ENCODE measurements at places on chromosomes 11 and 22. TPM values are rescaled to one million over a fixed set of nuclear protein-coding genes. Genes with fewer than 3 reads are reported as not detected.

DNA sequence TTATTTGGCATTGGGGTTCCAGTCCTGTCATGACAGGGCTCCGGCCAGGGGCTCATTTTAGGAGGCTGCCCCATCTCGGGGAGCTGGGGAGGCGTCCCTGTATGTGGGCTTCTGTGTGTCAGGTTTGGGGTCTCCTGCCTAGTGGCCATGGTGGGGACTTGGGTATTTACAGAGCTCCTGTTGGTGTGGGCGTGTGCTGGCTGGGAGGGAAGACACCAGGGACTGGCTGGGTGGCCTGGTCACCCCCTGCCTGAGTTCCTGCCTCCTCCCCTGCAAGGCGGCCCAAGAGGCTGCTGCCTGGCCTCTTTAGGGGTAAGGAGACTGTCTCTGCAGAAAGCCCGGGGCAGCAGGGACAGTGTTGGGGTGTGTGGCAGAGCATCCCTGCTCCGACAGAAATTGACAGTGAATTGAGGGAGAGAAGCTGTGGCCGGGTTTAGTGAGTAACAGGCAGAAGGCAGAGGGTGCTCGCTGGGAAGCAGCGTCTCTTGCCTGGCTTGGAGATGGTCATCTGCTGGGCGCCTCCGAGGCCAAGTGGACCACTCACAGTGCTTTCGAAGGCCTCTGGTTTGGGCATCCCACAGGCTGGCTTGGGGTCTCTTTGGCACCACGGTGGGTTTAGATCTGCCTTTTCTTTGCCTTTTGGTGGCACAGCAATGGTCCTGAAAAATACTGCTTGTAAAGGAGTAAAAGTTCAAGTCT lies 40.3 kb upstream of the GRAMD4 start:
- no peaks in the 10 kb centered on the region for H3K27me3 ChIP-seq
- peak; percentile 57 for DNase-seq
- peaks cover 27% of the 10 kb centered on the region for H3K4me1 ChIP-seq
- H3K4me3 ChIP-seq: no peak overlapping the region
- no peaks in the 10 kb centered on the region for H3K36me3 ChIP-seq
- peak overlapping the region; percentile 91 for H3K27ac ChIP-seq

KRTAP5-11 gene
- total RNA-seq: not detected

DNA sequence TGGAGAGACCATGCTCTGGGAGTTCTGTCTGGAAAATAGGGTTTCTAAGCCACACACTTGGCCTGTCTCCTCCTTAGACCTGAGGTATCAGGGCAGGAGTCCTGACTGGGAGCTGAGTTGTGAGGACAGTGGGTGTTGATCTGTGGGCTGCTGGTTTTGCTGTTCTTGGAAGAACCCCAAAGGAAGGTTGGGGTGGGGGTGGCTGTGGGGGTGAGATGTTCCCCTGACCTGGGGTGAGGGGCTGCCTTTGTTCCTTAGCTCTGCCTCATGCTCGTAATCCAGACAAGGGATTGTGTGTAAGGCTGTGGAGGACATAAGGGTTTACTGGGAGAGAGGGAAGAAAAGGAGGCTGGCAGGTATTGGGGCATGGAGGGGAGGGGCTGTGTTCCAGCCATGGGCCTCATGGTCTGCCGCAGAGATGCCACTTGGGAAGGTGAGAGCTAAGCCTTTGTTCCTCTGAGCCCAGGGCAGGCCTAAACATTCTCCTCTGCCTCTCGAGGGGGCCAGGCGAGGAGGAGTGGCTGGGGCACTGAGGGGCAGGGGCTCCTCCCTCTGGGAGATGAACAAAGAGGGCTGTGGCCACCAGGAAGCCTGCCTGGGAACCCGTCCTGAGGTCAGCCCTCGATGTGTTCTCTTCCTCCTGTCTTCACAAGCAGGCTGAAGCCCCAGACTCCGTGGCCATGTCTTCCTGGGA lies 4.4 kb downstream of the OTOG start:
- DNase-seq: no peak
- H3K4me1 ChIP-seq: no peaks in the 10 kb centered on the region
- H3K27me3 ChIP-seq: no peaks in the 10 kb centered on the region
- H3K4me3 ChIP-seq: no peak overlapping the region
- no peaks in the 10 kb centered on the region for H3K36me3 ChIP-seq
- H3K27ac ChIP-seq: no peak overlapping the region

DNA sequence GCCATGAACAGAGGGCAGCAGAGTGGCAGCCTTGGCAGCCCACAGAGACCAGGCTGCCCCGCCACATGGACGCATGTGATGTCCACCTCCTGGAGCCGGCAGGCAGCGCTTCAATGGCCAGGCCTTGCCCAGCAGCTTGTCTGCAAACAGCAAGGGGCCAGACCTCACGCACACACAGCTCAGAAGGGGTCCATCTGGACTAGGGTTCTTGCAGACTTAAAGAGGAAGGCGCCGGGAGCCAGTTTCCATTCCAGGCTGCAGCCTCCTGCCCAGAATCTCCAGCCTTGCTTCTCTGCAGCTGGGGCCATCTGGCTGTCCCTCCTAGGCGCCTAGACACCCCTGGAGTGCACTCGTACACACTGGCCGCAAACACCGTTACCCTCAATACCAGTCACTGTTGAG lies 91.9 kb upstream of the TMEM45B start:
- DNase-seq: no peak
- no peak overlapping the region for H3K4me3 ChIP-seq
- H3K36me3 ChIP-seq: no peaks in the 10 kb centered on the region

TRAPPC4 gene
- total RNA-seq: 52.8 TPM

C22orf42 gene
- not detected for total RNA-seq

GRCh38 chr22:38948181-38948940 lies 9.0 kb upstream of the APOBEC3A start:
- DNase-seq: no peak
- H3K27ac ChIP-seq: no peak overlapping the region
- no peaks in the 10 kb centered on the region for H3K36me3 ChIP-seq
- H3K4me3 ChIP-seq: no peak overlapping the region

DNA sequence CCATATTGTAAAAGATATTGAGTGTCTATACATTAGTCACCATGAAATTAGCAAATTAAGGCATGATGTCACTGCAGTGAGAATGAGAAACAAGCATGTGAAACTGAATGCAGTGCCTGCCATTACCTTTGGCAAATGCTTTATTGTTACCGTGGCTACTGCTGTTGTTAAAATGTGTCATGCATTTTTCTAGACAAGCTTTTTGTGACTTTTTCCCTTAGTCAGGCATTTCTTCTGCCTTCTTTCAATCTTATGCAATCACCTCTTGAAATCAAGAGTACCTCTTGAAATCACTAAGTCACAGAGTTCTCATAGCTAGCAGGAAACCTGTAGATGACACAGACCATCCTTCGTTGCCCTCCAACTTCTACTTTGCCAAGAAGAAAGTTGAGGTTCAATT lies 461.7 kb upstream of the TENM4 start:
- H3K27me3 ChIP-seq: no peaks in the 10 kb centered on the region
- no peak overlapping the region for H3K4me3 ChIP-seq
- H3K36me3 ChIP-seq: no peaks in the 10 kb centered on the region

PLEKHA7 gene
- 195 TPM for total RNA-seq

DNA sequence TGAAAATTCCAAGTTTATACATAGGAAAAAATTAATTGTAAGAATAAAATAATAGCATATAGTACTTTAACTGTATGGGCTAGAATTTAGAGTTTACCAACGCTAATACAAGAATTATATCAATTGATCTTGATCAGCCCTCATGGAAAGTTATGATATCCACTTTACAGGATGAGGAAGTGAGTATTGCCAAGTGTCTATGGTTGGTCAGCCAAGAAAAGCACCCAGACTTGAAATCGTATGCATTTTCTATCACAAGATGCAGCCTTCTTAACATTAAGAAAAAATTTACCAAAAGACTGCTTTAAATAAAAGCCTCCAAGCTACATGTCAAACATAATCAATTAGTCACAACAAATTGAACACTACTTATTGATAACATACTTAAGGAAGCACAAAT lies 53.0 kb downstream of the DDI1 start:
- H3K27ac ChIP-seq: no peak overlapping the region
- H3K4me3 ChIP-seq: no peak overlapping the region
- H3K27me3 ChIP-seq: no peaks in the 10 kb centered on the region
- no peaks in the 10 kb centered on the region for H3K4me1 ChIP-seq

- H3K27ac ChIP-seq: no peak overlapping the region
- DNase-seq: no peak
- no peak overlapping the region for H3K4me3 ChIP-seq
- no peaks in the 10 kb centered on the region for H3K4me1 ChIP-seq
- H3K27me3 ChIP-seq: no peaks in the 10 kb centered on the region
Observed at GRCh38 chr11:35914816-35915215, 29.0 kb upstream of the LDLRAD3 start.

GRCh38 chr11:62435846-62436660 lies 17.2 kb downstream of the SCGB1A1 start:
- no peak for DNase-seq
- peak overlapping the region; percentile 36 for H3K27ac ChIP-seq
- no peak overlapping the region for H3K4me3 ChIP-seq
- H3K27me3 ChIP-seq: no peaks in the 10 kb centered on the region
- H3K4me1 ChIP-seq: no peaks in the 10 kb centered on the region
- H3K36me3 ChIP-seq: no peaks in the 10 kb centered on the region

MAJIN gene
- total RNA-seq: not detected

- no peaks in the 10 kb centered on the region for H3K36me3 ChIP-seq
- DNase-seq: no peak
- H3K27me3 ChIP-seq: no peaks in the 10 kb centered on the region
- H3K4me3 ChIP-seq: peak overlapping the region; percentile 19
- peaks cover 16% of the 10 kb centered on the region for H3K4me1 ChIP-seq
- H3K27ac ChIP-seq: no peak overlapping the region
Observed at GRCh38 chr11:69287968-69288882, 5.7 kb upstream of the MYEOV start.

All from Peyer's patch (tissue), 4 donors.